ENCODE measurements at places on chromosomes 16 and 17. TPM values are rescaled to one million over a fixed set of nuclear protein-coding genes. Genes with fewer than 3 reads are reported as not detected.

Gene TMEM235
- not detected for total RNA-seq

Gene FOXK2
- 24.8 TPM for total RNA-seq

Gene RGS9
- 0.57 TPM for total RNA-seq

Gene TLCD3B
- not detected for total RNA-seq

Gene KRTAP17-1
- not detected for total RNA-seq

Gene KRTAP9-4
- total RNA-seq: not detected

Gene NPIPB9
- total RNA-seq: not detected

Gene CDIP1
- total RNA-seq: 19.5 TPM

Gene KRT34
- total RNA-seq: 0.29 TPM

Gene WNK4
- not detected for total RNA-seq

All from LHCN-M2 (cell line).